Stimulated activated CD4-positive, alpha-beta T cell treated with anti-CD3 and anti-CD28 coated beads, Interleukin-2, amount 100 ng/mL, for 24 hours (primary cell): ENCODE measurements at places on chromosomes 5 and 9.

GRCh38 chr9:79233542-79233941 is 338.2 kb upstream of the TLE4 start:
- no peak for DNase-seq

DNA sequence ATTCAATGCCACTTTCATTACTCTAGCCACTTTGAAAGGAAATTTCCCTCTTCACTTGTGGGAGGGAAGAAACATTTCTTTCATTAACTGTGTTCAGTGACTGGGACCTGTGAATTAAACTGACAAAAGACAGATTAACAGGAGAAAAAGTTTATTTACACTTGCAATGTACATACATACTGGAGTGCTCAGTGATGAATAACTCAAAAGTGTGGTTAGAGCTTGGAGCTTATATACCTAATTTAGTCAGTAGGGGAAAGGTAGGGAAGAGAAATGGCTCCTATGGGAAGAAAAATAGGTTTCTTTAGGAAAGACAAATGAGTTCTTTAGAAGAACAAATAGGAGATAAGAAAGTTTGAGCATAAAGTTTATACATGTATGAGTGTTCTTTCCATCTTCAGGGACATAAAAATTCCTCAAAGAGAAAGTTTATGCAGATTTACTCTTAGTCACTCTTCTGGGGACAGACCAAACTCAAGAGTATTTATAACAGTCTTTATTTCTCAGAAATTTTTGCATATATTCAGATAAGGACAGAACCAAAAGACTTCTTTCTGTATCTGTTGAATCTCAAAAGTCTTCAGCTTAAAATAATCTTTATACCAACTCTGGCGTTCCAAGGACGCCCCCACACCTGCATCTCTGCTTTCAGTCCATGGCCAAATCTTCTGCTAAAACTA is 120.0 kb upstream of the RAI14 start:
- no peak for DNase-seq

- no peak for DNase-seq
These were observed 5.5 kb downstream of the PTBP3 start for GRCh38 chr9:112327718-112328450.

- no peak for DNase-seq
These were observed 204.1 kb upstream of the EFNA5 start for GRCh38 chr5:107874795-107875194.

- DNase-seq: no peak
These were observed 116.9 kb upstream of the FAM174A start for GRCh38 chr5:100418231-100418630.

- peak; percentile 76 for DNase-seq
These were observed at the start of gene GNPDA1 for GRCh38 chr5:142012792-142013388. Gene GNPDA1, minus strand, starts transcription at chr5:142013027. Its CDS starts 992 bp downstream, at chr5:142012035.

GRCh38 chr5:6328173-6328572 is 50.2 kb downstream of the MED10 start:
- peak; percentile 14 for DNase-seq
